ENCODE measurements at places on chromosomes 16 and 17. TPM values are rescaled to one million over a fixed set of nuclear protein-coding genes. Genes with fewer than 3 reads are reported as not detected.

The CCDC43 gene
- total RNA-seq: 42.6 TPM

The NHERF2 gene
- total RNA-seq: 2.5 TPM

The ATP2C2 gene
- not detected for total RNA-seq

The SLFN11 gene
- total RNA-seq: 70.8 TPM

The MYO15A gene
- total RNA-seq: 0.34 TPM

The PLK1 gene
- total RNA-seq: 54.7 TPM

The RPH3AL gene
- 2.3 TPM for total RNA-seq

The RNU2-1 gene
- total RNA-seq: 6,685 TPM

The TM4SF5 gene
- not detected for total RNA-seq

The CDH15 gene
- total RNA-seq: not detected

The HS3ST2 gene
- total RNA-seq: not detected

The TEDC2 gene
- 41.0 TPM for total RNA-seq

The HCRT gene
- not detected for total RNA-seq

The KRTAP4-5 gene
- not detected for total RNA-seq

The LRRC37B gene
- total RNA-seq: 16.7 TPM

The SNAI3 gene
- 2.4 TPM for total RNA-seq

The RSL1D1 gene
- 345 TPM for total RNA-seq

The RAB26 gene
- 0.70 TPM for total RNA-seq

The CDRT15 gene
- not detected for total RNA-seq

The AANAT gene
- not detected for total RNA-seq

The SHISA9 gene
- 0.18 TPM for total RNA-seq

The CSH2 gene
- not detected for total RNA-seq

The KRTAP4-11 gene
- not detected for total RNA-seq

The KAT2A gene
- 76.9 TPM for total RNA-seq

The KRTAP4-6 gene
- not detected for total RNA-seq

The TUFM gene
- total RNA-seq: 264 TPM

The ADAD2 gene
- total RNA-seq: not detected

The DLX3 gene
- total RNA-seq: not detected

The TOM1L1 gene
- 0.32 TPM for total RNA-seq

The NUPR1 gene
- not detected for total RNA-seq
